ENCODE measurements at places on chromosomes 11 and 22. TPM values are rescaled to one million over a fixed set of nuclear protein-coding genes. Genes with fewer than 3 reads are reported as not detected.

Gene PIWIL4
- total RNA-seq, result 6.3 TPM

Gene RFPL3
- not detected for total RNA-seq

Gene STARD10
- total RNA-seq, result 519 TPM

Gene OR52E8
- total RNA-seq, result not detected

Gene CENPM
- total RNA-seq, result 64.3 TPM

Gene ZBTB16
- total RNA-seq, result 13.7 TPM

Gene ME3
- 20.3 TPM for total RNA-seq

Gene OR51I1
- total RNA-seq, result not detected

Gene CBLIF
- total RNA-seq, result not detected

Gene SYCE3
- total RNA-seq, result not detected

Gene P2RY2
- 27.4 TPM for total RNA-seq

Gene ARVCF
- total RNA-seq, result 18.5 TPM

Gene OR51E1
- 1.0 TPM for total RNA-seq

DNA sequence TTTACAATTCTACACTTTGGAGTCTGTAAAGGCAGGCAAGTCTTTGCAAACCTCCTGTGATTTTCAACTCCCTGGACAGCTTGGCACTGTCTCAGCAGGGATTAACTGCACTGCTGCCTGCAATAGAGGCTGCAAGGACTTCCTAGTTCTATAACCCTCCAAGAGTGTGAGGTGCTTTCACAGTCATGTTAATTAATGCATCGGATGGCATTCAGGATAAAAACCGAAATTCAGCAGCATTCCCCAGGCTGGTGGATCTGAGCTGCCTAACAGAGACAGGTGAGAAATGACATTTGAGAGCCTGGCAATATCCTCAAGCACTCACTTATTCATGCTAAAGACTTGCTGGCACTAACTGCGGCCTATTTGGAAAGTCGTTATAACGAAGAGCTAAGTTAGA, 85.0 kb downstream of the LARGE1 start:
- DNase-seq, result peak; percentile 39

GRCh38 chr22:21680830-21681565, 15.2 kb downstream of the PPIL2 start:
- DNase-seq, result no peak

GRCh38 chr11:131186629-131187101, 183.8 kb upstream of the NTM start:
- no peak for DNase-seq

DNA sequence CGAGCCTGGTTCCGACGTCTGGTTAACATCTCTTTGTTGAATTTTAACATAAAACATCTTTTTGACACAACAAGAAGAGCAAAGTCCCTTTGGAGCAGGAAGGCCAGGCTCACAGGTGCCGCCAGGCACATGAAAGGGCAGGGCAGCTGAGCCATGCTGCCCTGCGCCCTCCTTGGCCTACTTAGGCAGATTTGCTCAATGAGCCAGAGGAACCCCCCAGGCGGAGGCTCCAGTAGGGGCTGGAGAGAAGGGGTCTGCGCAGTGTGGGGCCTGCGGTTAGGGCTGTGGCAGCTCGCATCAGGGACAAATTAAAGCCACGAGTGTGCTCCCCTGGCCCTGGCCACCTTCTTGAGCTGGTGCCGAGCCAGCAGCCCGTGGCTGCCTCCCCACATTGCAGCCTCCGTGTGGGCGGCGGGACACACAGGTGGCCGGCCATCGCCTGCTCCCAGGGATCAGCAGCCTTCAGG, 9.9 kb upstream of the SLC22A12 start:
- no peak for DNase-seq

- peak; percentile 64 for DNase-seq
Observed at GRCh38 chr11:10019906-10020682, 273.9 kb downstream of the SBF2 start.

- DNase-seq, result no peak
Observed at GRCh38 chr11:42773729-42774128, 538.1 kb upstream of the API5 start.

DNA sequence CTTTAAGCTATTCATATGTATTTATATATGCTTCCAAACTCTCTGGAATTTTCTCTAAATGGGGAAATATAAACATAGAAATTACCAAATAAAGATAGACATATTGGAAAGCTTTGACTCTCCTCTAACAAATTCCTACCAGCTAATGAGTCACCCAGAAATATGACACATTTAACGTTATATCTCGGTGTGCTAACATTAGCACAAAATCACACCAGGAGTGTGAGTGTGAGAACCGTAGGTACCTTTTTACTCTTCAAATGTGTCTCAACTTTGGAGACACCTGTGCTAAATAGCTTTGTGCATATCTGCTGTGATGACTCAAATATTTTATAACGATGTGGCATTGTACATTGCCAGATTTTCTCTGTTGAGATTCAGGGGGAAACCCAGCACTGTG, 714.4 kb downstream of the METTL15 start:
- no peak for DNase-seq

GRCh38 chr22:42801252-42802080, 55.6 kb downstream of the ARFGAP3 start:
- DNase-seq, result no peak

DNA sequence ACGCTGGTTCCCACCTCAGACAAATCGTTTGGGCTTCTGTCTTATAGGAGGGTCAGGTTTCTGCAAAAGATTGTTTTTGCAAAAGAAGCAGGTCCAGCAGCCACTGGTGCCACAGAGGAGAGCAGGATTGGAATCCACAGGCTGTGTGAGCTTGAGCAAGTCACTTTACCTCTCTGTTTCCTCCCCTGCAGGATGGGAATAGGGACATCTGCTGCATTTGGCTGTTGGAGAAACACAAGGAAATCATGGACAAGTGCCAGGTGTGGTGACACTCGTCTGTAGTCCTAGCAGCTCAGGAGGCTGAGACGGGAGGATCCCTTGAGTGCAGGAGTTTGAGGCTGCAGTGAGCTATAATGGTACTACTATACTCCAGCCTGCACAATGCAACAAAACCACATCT, 422.6 kb downstream of the MN1 start:
- no peak for DNase-seq

GRCh38 chr22:20249797-20250354, 18.2 kb downstream of the RTN4R start:
- DNase-seq, result no peak

DNA sequence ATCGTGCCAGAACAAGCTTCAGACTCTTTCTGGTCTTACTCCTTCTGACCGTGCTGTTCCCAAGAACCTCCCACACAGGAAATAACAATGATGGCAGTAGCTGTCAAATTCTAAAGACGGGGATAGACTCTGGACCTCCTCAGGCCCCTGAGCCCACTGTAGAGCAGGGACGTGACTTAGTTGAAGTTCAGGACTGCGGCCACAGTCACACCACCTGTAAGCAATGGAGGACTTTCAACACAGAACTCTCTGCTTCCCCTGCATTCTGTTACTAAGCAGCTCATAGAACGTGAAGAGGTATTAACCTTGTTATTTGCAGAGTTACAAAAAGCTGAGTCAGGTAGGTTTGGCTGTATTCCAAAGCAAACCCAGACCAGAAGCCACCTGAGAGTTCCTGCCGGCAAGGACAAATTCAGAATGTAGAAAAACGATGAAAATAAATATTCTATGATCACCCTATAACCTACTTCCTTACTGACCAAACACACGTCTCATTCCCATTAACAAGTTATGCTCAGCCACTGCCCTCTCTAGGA, 12.7 kb downstream of the TMEM45B start:
- no peak for DNase-seq

DNA sequence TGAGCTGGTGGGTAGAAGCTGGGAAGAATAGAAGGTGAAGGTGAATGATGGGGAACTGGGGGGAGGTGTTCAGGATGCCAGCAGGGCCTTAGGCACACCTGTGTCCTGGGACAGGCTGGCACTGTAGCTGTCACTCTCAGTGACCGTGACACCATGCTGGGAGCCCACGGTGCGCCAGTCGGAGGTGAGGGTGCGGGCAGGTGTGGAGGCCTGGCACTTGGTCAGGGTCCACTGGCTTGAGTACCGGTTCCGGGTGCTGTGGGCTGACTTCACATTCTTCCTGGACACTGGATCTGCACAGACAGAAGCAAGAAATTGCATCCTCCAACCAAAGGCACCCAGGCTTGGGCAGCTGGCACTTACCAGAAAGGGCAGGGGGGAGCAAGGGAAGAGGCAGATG, 103.8 kb downstream of the CEP164 start:
- DNase-seq, result no peak

GRCh38 chr22:36727110-36727509, 23.6 kb upstream of the CACNG2 start:
- DNase-seq, result no peak

DNA sequence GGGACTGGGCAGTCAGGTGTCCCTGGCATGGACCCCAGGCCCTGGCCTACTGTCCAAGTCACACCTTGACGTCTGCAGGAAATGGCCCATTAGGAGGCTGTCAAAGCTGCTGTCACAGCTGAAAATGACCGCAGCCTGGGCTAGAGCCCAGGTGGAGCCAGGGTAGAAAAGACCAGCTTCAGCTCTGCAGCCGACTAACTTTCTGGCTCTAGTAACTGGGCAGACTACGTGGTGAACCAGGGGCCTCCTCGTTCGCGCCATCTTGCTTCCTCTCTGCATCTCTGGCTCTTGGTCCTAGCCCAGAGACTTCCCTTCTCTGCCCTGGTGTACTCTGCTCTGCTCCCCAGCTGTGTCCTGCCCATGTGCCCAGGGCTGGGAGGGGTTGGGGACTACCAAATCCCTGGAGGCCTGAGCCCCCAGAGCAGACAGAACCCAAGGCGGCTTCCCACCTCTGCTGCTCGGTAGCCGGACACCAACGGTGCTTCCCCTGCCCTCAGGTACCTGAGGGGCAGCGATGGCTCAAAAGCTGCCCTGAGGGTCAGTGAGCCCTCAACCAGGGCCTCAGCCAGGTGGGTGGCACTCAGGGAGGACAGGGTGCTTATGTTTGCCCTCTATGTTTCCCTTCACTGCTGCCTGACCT, 19.7 kb downstream of the SART1 start:
- no peak for DNase-seq

DNA sequence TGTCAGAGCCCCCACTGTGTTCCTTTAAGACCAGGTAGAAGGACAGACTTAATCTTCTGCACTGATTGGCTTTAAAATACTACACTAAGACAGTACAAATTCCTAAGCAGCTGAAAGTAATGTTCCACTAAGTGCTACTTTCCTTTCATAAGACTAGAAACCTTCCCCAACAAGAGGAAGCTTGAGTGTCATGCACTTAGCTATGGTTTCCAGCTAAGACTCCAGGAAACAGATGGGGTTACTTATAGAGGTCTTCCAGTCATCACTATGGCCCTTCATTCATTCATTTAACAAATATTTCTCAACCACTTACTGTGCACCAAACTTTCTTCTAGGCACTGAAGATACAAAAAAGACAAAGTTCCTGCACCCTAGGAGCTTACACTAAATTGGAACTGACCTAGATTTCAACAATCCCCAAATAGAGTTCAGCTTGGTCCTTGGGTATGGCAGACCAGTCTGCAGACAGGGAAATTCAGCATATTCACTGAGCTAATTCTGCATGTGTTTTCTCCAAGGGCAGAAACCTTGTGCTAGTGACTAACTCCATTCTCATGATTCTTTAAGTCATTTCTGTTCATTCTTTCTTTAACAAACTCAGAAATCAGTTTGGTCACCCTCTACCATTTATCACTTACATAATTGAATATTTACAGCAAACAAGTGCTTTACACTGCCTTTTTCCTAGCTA, 178.4 kb upstream of the MTNR1B start:
- DNase-seq, result no peak

GRCh38 chr22:31947296-31947695, 3.0 kb downstream of the YWHAH start:
- DNase-seq, result peak; percentile 53

GRCh38 chr11:61731952-61732675, 20.3 kb upstream of the MYRF start:
- no peak for DNase-seq

- DNase-seq, result no peak
Observed at GRCh38 chr11:3195251-3196160, 23.1 kb downstream of the MRGPRG start.

GRCh38 chr11:45209891-45210699, 63.7 kb downstream of the PRDM11 start:
- DNase-seq, result peak; percentile 42

- no peak for DNase-seq
Observed at GRCh38 chr22:35128637-35129036, 62.7 kb downstream of the ISX start.

GRCh38 chr11:2580571-2581001, 119.2 kb downstream of the KCNQ1OT1 start:
- DNase-seq, result no peak

DNA sequence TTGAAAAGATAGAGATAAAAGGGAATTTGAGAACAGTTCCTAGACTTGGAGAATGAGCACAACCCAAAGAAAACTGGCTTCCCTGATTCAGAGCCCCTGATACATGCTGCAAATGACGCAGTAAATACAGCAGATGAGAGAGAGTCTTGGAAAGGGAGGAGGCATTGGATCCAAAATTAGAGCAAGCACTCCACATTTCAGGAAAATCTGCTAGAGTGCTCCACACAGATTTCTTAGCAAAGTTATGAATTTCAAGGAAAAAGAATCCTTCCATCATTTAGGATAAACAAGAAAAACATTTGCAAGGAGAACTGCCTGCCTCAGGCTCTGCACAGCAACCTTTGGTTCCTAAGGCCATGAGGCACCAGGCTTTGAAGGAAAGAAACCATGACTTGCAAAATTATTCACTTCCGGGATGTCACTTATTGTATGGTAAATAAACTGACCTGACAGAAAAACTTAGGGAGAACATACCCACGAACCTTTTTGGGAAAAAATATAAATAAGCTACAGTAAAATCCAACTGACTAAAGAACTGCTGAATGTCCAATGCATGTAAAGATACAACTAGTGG, 89.8 kb upstream of the RTL6 start:
- DNase-seq, result no peak

DNA sequence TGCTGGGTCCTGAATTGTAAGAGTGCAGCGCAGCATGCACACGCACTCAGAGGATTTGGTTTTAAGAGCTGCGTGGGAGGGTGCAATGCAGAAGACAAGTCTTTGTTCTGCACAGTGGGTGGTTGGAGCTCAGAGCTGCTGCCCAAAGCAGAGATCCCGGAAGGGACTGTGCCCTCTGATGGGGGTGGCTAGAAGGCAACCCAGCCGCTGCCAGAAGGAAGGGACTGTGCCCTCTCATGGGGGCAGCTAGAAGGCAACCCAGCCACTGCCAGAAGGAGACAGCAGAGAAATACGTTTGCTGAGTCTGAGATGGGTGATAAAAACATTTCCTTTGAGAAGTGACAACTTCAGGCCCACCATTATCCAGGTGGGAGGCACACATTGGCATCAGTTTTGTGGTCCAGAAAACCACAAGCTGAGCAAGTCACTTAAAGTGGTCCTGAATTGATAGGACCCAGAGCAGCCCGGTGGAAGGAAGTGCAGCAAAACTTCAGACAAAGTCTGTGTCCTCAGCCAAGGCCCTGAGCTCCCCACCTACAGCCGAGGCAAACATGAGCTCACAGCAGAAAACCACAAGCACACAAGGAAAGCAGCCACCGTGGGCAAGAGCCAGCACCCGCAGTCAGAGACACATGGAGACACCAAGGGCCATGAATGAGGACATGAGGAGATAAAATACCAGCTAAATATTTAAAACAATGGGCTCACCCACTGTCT, 4.3 kb downstream of the KRTAP5-6 start:
- peak; percentile 12 for DNase-seq

GRCh38 chr22:49229483-49230193, 598.0 kb downstream of the BRD1 start:
- DNase-seq, result no peak

All from colonic mucosa (tissue), 4 donors.